Urothelium cell line (cell line): ENCODE measurements at places on chromosomes 2 and 18.

GRCh38 chr18:50716902-50717301, 102.9 kb downstream of the MRO start:
- DNase-seq: no peak

GRCh38 chr2:30038419-30038818, 108.4 kb upstream of the YPEL5 start:
- no peak for DNase-seq

GRCh38 chr2:12436483-12436882, 280.3 kb upstream of the TRIB2 start:
- no peak for DNase-seq

- DNase-seq: no peak
Observed at GRCh38 chr2:96083989-96084857, 32.1 kb downstream of the ADRA2B start.
